ENCODE measurements at places on chromosomes 7 and 10. TPM values are rescaled to one million over a fixed set of nuclear protein-coding genes. Genes with fewer than 3 reads are reported as not detected.

GRCh38 chr10:21572578-21572977, 38.5 kb downstream of the MLLT10 start:
- no peak for DNase-seq

DNA sequence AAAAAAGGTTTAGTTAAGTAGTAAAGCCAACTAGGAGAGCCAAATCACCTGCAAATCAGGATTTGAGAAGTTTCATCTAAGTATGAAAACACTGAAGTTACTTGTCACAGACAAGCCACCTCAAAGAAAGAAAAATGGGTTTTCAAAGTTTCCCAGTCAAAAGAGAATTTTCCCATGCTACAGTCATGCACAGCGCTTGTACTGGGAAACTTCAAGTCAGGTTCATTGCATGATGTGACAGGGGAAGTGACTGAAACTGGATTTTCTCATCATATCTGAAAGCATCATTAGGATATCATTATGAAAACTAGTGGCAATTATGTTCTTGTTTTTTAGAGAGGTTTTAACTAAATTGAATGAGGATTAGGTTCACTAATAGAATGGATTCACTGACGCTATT, 167.0 kb downstream of the SGMS1 start:
- no peak for DNase-seq

- no peak for DNase-seq
Observed at GRCh38 chr7:49840751-49841405, 67.4 kb downstream of the VWC2 start.

GRCh38 chr10:125343118-125343925, 183.0 kb upstream of the CTBP2 start:
- peak; percentile 37 for DNase-seq

GRCh38 chr10:101995451-101996063, 60.4 kb downstream of the ARMH3 start:
- DNase-seq, result no peak

The FGFBP3 gene
- total RNA-seq, result 10.5 TPM

The ACBD7 gene
- 6.1 TPM for total RNA-seq

DNA sequence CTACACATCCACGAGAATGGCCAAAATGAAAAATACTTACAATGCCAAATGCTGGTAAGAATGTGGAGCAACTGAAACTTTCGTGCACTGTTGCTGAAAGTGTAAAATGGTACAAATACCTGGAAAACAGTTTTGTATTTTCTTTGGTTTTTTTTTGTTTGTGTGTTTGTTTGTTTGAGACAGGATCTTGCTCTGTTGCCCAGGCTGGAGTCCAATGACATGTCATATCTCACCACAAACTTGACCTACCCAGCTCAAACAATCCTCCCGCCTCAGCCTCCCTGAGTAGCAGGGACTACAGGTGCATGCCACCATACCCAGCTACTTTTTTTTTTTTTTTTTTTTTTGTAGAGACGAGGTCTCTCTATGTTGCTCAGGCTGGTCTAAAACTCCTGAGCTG, 35.6 kb upstream of the CAV2 start:
- DNase-seq, result no peak

GRCh38 chr7:83410989-83411591, 237.8 kb downstream of the SEMA3E start:
- no peak for DNase-seq

- peak; percentile 88 for DNase-seq
Observed at GRCh38 chr10:117226813-117227451, 14.0 kb upstream of the SLC18A2 start.

DNA sequence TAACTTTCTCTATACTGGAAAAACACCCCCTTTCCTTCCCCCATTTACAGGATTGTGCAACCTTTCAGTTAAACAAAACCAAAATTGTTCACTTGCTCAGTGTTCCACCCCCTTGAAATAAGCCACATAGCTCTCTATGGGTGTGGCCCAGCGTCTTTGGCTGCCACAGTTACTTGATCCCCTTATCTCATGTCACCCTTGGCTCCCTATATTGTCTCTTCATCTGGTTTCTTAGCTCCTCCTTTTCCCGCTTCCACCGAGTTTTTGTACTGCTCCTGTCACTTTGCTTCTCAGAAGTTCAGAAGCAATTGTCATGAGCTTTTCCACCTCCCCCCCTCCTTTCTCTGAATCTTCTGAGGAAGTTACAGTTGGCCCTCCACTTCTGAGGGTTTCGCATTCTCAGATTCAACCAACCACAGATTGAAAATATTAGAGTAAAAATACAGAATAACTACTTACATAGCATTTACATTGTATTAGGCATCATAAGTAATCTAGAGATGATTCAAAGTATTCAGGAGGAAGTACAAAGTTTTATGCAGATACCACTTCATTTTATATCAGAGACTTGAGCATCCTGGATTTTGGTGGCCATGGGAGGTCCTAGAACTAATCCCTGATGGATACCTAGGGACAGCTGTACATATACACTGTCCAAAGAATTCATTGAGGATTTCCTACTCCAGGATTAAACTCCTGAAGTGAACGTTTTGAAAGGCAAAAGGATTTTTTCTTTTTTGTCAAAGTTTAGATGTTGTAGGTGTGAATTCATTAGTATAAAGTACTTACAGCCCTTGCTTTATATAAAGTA, 60.4 kb downstream of the ADD3 start:
- DNase-seq, result no peak

GRCh38 chr7:9029681-9030530, 596.5 kb downstream of the NXPH1 start:
- no peak for DNase-seq

- peak; percentile 88 for DNase-seq
Observed at GRCh38 chr7:134694299-134694698, 47.6 kb downstream of the BPGM start.

Measured in H7 (cell line).